Psoas muscle (tissue), 8 donors: ENCODE measurements at places on chromosomes 6 and 20. TPM values are rescaled to one million over a fixed set of nuclear protein-coding genes. Genes with fewer than 3 reads are reported as not detected.
A peak's percentile ranks its signal among the peaks of the same experiment; 100 is the strongest.

DNA sequence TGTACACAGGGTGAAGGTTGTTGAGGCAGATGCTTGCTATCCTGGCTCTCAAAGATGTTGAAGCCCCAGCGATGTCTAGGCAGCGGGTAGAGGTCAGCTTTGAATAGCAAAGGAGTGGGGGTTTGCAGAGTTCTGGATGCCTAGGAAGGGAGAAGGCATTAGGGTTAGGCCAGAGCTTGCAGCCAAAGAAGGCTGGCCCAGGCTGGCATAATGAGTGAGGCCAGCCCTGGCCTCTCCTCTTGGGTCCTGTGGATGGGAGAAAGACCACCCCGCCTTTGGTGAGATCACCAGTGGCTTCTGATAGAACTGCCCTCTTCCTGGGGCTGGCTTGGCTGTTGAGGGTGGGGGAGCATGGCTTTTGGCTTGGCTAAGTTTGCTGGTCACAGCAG is 406 bp upstream of the WFDC5 start:
- no peak for DNase-seq

DNA sequence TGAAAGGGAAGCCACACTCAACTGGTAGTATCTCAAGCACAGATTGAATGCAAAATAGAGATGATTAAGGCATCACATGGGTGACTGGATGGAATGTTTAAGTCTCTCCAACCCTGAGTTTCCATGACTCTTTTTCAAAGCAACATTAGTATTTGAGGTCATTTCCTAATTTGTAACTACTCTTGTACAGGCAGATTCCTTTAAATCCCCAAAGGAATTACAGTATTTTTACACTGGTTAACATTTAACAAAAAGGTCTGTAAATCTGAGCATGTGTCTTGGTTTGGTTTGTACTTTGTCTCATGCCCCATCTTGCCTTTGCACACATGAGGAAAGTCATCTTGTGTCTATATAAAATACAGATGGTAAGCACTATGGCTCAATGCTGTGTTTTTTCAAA is 15.1 kb downstream of the RMND1 start:
- DNase-seq: no peak

- DNase-seq: no peak
These were observed 156.6 kb upstream of the HCRTR2 start for GRCh38 chr6:55017555-55018300.

GRCh38 chr20:43243672-43244269 is 54.1 kb upstream of the PTPRT start:
- no peak for DNase-seq

DNA sequence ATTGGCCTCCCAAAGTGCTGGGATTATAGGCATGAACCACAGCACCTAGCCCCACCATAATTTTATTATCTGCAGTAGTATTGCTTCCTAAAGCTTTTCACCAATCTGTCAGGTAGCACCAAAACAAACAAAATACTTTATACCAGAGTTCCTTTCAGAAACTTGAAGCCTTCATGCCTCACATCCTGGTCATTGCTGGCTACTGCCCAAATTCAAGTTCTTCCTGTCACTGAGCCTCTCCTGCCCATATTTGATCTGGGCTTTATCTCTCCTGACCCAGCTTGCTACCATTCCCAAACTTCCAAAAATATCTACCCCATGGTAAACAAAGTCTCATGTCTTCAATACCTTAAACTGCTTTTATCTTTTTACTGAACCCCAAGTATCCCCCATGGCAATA is 34.9 kb upstream of the DST start:
- DNase-seq: no peak

- DNase-seq: no peak
These were observed 101.9 kb downstream of the CDH26 start for GRCh38 chr20:60060006-60060557.

GRCh38 chr20:61644378-61645076 is 392.5 kb downstream of the CDH4 start:
- DNase-seq: no peak

DNA sequence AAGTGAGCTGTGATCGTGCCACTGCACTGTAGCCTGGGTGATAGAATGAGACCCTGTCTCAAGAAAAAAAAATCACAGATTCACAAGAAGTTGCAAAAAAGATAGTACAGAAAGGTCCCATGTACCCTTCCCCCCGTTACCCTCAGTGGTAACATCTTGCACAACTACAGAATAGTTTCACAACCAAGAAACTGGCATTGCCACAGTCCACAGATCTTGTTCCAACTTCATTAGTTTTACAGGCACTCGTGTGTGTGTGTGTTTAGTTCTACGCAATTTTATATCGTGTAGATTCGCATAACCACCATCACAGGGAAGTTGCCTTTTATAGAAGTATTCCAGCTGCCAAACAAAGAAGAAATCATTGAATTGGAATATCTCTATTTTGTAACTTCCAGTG is 19.1 kb downstream of the SPATA2 start:
- DNase-seq: no peak

GRCh38 chr6:73339340-73339739 is 14.7 kb downstream of the DPPA5 start:
- DNase-seq: no peak

GRCh38 chr6:14638906-14639761 is 521.6 kb downstream of the CD83 start:
- peak; percentile 85 for DNase-seq

GRCh38 chr6:169577974-169578373 is 123.9 kb downstream of the WDR27 start:
- no peak for DNase-seq

GRCh38 chr6:18997375-18997826 is 610.3 kb downstream of the RNF144B start:
- no peak for DNase-seq

DNA sequence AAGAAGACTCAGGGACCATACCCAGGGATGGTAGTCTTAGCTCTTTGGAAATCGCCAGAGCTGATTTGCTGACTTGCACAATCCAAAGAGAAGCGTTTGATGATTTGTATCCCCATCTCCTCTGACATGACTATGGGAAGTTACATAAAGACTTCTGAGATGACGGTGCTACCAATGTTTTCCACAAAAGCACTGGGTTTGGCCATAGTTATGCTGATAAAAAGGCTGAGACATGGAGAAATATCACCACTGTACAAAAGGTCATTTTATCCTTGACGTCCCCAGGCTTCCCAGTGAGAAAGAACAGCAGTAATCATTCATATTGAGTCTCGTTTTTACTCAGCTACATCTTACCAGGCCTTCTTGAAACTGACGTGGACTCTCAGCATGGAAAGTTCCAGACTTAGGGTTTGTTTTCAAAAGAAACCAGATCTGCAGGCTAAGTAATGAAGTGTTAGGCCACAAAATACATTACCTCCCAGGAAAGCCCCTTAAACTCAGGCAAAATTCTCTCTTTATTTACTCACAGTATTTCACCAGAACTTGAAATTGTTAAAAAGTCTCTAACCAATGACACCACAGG is 370.3 kb upstream of the JARID2 start:
- DNase-seq: no peak

- DNase-seq: no peak
These were observed 176.5 kb downstream of the OGFRL1 start for GRCh38 chr6:71465096-71465495.

The GLP1R gene
- polyA plus RNA-seq: not detected

The CPNE5 gene
- polyA plus RNA-seq: 0.10 TPM

The PRSS16 gene
- polyA plus RNA-seq: not detected

The FUCA2 gene
- polyA plus RNA-seq: 32.3 TPM

The FAM120B gene
- 9.4 TPM for polyA plus RNA-seq

The SHLD1 gene
- 12.7 TPM for polyA plus RNA-seq

The LSM14B gene
- 54.2 TPM for polyA plus RNA-seq

The SNAP91 gene
- not detected for polyA plus RNA-seq

The PAK5 gene
- 0.01 TPM for polyA plus RNA-seq

The SLC25A27 gene
- 2.1 TPM for polyA plus RNA-seq
